Amniotic stem cell (primary cell): ENCODE measurements at places on chromosomes 12 and 14.

- no peak for DNase-seq
Observed at GRCh38 chr14:85702191-85702590, 172.2 kb downstream of the FLRT2 start.

DNA sequence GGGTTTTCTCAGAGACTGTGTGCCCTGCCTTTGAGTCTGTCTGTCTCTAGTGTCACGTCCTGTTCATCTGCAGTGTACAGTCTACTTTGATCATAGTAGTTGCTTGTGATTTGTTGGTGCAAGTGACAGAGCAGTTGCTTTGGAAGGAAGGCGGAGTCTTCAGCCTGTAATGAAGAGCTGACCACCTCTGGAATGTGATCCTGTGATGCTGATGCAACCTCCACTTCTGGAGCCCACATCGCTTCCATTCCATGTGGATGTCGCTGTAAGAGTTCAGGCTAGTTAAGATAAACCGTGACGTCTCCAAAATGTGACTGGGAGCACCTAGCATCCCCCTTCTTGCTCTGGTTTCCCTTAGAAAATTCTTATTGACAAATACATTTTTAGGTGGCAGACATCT is 51.8 kb downstream of the PELI2 start:
- no peak for DNase-seq

DNA sequence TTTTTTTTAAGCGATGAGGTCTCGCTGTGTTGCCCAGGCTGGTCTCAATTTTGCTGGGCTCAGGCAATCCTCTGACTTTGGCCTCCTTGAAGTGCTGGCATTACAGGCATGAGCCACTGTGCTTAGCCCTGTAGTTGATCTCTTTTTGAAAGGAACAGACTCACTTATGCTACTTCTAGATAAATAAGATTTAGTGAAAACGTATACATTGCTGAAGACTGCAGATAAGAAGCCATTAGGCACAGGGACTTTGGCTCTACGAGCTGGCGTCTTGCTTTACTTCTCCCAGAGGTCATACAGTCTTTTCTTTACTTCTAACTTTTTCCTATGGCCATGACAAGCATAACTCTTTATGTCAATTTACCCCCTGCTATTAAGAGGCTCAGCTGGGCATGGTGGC is 9.4 kb downstream of the PTGR2 start:
- DNase-seq = no peak

DNA sequence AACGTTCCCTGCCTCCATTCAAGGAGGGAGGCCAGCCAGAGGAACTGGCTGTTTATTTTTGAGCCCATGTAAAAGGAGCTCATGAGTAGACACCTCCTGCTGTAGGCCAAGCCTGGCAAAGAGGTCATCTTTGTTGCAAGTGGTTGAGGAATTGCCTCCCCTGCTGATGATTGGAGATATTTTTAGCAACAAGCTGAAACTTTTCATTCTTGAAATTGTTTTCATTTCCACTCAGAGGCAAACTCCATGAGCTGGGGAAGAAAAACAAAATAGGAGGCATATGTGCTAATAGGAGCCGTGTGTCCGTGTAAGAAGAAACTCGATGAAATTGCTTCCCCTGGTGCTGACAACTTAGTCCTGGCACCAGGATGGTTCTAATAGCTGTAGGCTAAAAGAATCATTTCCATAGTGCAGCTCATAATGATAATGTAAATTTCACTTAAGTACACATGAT is 440.1 kb upstream of the FAR2 start:
- peak; percentile 59 for DNase-seq

- DNase-seq = no peak
Observed at GRCh38 chr12:117404203-117404853, 42.9 kb upstream of the NOS1 start.
